ENCODE measurements at places on chromosomes 2 and 18. TPM values are rescaled to one million over a fixed set of nuclear protein-coding genes. Genes with fewer than 3 reads are reported as not detected.

DNA sequence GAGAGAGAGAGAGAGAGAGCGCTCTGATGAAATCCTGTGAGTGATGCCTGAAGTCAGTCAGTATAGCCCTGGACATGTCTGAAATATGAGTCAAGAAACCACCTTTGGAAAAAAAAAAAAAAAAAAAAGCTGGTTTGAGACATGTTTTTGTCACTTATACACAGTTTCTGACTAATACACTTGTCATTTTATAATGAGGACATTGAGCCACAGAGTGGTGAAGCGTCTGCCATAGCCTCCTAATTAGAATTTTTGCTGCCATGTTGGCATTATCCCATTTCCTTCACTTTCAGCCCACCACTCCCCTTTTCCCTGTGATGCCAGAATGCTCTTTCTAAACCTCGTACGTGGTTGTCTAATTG lies 15.7 kb upstream of the MYO3B start:
- DNase-seq, result no peak

- DNase-seq, result no peak
These were observed 65.1 kb downstream of the ADD2 start for GRCh38 chr2:70702711-70703395.

DNA sequence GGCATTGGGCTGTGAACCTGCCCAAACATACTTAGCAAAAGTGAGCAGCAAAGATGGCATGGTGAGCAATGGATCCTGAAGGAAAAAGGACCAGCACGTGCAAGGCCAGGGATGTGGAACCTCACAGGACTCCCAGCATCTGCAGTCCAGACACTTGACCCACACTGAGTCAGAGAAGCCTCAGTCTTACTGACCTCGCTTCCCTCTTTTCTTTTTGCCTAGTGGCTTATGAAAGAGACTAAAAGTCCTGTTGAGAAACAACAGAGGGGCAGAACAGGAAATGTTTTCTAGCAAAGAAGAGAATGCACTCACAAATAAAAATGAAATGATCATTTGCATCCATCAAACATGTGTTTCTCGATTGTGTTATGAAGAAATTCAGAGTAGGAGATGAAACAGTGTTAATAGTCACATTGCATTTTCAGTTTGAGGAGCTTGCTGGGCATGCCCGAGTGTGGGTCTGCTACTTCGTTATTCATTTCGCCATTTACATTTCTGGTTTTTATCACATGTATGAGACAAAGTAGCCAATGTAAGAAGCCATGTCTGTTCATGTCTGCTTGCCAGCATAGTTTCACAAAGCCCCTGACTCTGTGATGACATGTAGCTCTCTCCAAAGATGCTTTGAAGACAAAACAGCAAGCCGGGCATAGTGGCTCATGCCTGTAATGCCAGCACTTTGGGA lies 118.4 kb downstream of the INO80D start:
- no peak for DNase-seq

The COL4A4 gene
- 1.9 TPM for total RNA-seq

The PROM2 gene
- total RNA-seq, result 0.60 TPM

- DNase-seq, result no peak
These were observed 26.1 kb upstream of the TMX3 start for GRCh38 chr18:68740966-68741365.

GRCh38 chr2:190718652-190719526 lies 70.0 kb downstream of the NAB1 start:
- no peak for DNase-seq

GRCh38 chr2:97743913-97744312 lies 30.5 kb downstream of the ZAP70 start:
- DNase-seq, result no peak

DNA sequence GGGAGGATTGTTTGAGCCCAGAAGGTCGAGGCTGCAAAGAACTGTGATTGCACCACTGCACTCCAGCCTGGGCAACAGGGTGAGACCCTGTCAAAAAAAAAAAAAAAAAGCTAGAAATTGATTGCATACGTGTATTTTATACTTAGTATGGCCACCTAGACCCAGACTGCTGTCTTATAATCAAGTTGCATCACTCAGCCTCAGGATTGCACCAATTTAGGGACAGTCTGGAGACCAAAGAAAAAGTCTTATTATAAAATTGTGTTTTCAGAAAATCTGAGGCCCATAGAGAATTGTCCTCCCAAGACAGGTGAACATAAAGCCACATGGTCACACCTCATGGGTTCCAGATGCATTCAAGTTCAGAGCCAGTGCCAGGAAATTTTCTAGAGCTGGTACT lies 17.1 kb upstream of the PLEKHM3 start:
- no peak for DNase-seq

GRCh38 chr2:174063492-174064092 lies 98.4 kb upstream of the SP3 start:
- no peak for DNase-seq

DNA sequence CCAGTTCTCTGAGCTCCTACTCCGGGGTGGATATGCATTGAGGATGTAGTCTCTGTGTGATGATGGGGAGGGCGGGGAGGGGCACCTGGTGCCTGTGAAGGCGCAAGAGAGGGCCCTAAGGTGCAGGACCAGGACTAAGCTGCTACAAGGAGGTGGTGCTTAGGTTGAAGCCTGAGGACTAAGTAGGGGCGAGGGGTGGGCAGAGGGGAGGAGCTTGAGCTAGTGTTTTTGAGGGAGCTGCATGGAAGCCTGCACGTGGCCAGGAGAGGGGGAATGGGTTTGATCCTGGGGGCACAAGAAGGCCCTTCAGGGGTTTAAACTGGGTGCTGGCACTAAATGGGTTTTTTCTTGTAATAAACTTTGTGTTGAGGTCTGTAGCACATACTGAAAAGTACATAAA lies 105.0 kb downstream of the UGGT1 start:
- DNase-seq, result no peak

DNA sequence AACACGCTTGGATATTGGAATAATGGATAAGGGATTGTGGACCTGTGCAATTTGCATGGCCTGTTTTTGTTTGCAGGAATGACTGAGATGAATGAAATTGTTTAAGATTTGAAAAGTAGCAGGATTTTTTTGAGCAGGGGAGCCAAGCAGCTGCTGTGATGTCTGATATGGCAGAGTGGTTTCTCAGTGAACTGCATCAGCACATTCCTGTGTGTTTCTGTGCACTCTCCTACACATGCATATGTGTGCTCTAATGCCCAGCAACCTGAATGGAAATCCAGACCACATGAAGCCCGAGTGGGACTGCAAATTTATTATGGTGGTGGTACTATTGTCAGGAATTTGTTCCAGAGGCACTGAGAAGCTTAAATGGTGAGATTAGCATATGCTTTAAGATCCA lies 161.7 kb downstream of the PARD3B start:
- no peak for DNase-seq

- no peak for DNase-seq
These were observed 117.0 kb upstream of the EML6 start for GRCh38 chr2:54606393-54606958.

- no peak for DNase-seq
These were observed 106.5 kb upstream of the ATP8B1 start for GRCh38 chr18:57909620-57910019.

The USP37 gene
- 44.6 TPM for total RNA-seq

DNA sequence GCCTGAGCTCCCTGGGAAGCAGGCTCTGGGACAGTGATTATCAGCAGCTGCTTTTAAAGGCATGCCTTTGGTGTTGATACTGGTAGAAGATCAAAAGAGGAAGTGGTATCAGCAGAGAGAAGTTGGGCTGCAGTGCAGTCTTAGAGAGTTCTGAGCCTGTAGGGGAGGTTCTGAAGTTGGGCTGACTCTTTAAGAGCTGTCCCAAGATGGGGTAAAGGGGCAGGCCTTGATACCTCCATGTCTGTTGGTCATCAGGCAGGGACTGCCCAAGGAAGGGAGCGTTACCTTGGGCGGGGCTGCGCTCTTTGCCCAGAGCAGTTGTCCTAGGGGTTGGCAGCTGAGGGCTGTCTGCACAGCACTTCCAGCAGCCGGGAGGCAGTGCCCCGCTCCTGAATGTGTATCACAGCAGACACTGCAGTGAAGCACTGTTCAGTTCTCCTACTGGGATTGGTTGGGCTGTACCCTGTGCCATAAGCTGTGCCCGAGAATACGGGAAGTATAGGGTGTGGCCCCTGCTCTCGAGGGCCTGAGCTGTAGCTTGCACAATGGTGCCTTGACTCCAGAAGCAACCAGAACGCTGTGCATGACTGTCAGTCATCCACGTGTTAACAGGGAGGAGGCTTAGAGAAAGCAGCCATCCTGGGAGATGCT lies 177.0 kb downstream of the CTIF start:
- DNase-seq, result no peak

DNA sequence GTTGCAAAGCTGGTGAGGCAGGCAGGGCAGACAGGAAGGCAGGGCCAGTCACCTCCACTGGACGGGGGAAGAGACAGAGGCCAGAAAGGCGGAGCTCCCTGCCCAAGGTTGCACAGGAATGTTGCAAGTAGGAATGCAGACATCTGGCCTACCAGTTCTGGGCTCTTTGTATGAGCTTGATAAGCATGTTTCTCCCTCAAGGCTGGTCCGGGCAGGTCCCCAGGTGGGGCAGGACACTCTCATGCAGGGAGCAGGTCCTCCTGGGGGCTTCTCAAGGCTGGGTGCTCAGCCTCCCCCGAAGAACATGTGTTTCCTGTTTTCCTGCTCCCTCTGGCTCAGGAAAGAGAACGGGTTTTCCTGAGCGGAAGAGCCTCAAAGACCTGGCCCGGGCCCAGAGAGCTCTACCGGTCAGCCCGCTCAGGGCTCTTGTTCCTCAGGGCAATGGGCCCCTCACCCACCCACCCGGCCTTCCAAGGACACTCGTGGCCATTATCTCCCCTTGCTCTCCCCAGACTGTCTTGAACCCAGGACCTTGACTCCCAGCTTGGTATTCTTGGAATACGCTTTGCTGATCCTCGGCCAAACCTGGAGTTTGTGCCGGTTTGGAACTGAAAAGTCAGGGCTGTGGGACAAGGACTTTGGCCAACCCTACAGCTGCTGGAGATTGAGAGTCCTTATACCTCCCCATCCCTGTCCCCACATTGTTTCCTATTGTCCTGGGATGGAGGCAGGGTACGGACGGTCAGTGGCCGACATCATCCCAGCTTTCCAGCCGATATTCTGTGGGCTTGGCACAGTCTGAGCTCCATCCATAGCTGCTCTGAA lies 87.7 kb upstream of the HAAO start:
- DNase-seq, result peak; percentile 19

DNA sequence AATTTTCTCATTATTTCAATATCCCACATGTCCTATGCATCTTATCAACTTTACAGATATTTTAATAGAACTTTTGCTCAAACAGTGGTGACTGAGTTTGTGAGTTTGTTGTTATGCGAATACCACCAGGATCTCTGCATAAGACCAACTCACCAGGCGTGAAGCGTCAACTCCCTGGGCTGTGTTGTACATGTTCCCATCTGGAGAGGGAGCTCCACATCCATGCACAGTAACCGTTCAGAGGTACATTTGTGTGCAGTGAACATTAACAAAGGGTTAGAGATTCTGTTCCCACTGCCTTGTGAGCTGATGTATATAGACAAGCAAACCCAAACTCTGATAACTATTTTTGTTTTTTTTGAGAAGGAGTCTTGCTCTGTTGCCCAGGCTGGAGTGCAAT lies 188.7 kb downstream of the MYT1L start:
- no peak for DNase-seq

Data from omental fat pad (tissue), 4 donors.